NCI-H460 (cell line): ENCODE measurements at places on chromosomes 2 and 18. TPM values are rescaled to one million over a fixed set of nuclear protein-coding genes. Genes with fewer than 3 reads are reported as not detected.

The ITGB6 gene
- not detected in 2 replicates for total RNA-seq

The ALPI gene
- not detected in 2 replicates for total RNA-seq

The FAM110C gene
- 0.32 and 0.62 TPM in 2 replicates for total RNA-seq

The CD302 gene
- total RNA-seq: 1.6 and 2.0 TPM in 2 replicates

The EGR4 gene
- total RNA-seq: not detected in 2 replicates

The SERPINB4 gene
- total RNA-seq: not detected in 2 replicates

The IDH1 gene
- 867 and 937 TPM in 2 replicates for total RNA-seq

The FKBP7 gene
- 13.0 and 18.9 TPM in 2 replicates for total RNA-seq

The TNFAIP6 gene
- 0.10 TPM in 1 of 2 replicates, not detected in the other for total RNA-seq

The NETO1 gene
- not detected in 2 replicates for total RNA-seq

DNA sequence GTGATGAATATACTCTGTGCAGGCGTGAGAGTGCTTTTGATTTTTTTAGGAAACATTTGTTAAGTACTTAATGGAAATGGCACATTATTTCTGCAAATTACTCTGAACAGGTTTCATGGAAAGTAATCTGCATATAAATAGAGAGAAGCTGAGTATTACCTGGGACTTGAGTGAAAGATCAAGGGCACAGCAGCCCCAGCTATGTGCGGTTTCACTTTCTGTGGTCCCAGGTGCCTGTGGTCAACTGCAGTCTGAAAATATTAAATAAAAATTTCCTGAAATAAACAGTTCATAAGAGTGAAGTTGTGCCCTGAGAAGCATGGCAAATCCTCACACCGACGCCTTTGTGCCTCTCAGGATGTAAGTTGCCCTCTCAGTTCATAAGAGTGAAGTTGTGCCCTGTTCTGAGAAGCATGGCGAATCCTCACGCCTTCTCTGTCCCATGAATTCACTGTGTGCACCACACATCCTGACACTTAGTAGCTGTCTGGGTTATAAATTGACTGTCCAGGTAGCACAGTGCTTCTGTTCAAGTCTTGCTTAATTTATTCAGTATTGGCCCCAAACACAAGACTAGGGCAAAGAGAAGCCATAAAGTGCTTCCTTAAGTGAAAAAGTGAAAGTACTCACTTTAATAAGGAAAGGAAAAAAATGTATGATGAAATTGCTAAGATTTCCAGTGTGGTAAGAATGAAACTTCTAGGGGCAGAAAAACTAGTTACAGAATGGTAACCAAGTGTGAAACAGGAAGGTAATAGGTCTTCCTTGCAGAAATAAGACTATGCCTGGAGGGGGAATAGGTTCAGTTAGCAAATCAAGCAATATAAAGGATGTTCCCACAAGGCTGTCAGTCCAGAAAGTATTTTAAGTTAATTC is 4.3 kb upstream of the SNTG2 start:
- DNase-seq: no peak

DNA sequence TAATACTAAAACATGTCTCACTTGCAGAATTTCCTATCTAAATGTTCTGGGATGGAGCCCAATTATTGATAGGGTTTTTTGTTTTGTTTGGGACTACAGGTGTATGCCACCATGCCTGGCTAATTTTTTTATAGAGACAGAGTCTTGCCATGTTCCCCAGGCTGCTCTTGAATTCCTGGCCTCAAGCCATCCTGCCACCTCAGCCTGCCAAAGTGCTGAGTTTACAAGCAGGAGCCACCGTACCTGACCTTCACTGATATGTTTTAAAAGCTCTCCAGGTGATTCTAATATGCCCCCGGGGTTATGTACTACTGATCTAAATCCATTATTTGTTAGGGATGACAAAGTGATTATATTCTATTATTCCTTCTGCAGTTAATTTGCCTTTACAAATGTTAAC is 2.2 kb downstream of the ELAC1 start:
- no peak for DNase-seq

GRCh38 chr2:201888426-201888800 is 82.1 kb downstream of the CDK15 start:
- no peak for DNase-seq

DNA sequence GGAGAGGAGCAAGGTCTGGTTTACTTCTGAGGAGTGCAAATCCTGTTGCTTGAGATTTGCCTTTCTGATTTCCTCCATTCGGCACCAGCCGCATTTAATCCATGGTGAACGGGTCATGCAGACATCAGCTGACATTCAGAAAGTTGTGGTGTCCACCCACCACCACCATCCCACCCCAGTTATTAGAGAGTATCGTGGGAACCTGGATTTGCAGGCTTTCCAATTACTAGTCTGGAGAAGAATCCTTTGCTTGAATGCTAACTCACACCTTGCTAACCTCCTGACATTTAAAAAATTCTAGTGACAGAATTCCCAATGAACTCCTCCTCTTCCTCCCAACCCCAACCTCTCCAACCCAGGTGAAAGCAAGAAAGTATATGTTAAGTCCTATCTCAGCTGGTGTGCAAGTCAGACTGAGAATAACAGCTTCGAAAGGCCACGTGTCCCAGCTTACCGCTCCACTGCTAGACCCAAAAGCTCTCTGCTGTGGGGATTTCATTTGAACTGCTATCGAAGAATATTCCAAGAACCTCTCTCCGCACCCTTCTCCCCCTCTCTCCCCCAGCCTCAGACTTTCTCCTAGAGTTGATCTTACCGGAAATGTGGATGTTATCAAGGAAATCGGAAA is 17.7 kb downstream of the BCL11A start:
- DNase-seq: no peak

GRCh38 chr2:121746071-121746578 is 9.3 kb upstream of the TSN start:
- no peak for DNase-seq

GRCh38 chr2:101768556-101769220 is 71.2 kb downstream of the MAP4K4 start:
- no peak for DNase-seq

DNA sequence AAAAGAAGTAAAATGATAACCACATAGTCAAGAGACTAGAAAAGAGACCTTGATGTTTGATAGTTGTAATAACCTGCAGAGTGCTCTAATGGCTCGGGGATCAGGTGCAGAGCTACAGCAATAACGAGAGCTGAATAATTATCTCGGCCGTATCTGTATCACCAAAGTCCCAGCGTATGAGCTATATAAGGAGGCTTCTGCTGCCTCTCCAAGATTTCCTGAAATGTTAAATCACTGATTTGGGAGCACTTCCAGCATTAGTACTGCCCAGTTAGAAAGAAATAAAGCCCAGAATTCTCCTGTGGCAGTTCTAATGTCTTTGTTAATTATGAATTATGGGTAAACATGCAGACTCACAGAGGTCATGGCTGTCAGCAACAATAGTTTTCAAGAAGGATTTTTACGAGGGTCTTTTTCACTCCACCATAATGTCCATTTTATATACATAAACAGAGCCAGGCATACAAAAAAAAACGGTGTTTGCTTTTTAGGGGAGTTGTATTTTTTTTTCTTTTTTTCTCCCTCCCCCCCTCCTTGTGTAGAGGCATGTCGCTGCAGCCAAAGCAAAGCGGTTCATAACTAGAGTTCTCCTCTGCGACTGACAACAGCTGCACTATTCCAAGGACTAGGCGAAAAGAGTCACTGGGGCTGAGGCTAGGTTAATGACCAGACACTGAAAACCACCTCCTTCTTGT is 168.3 kb upstream of the VRK2 start:
- no peak for DNase-seq

GRCh38 chr2:44706681-44707553 is 234.6 kb upstream of the SIX3 start:
- no peak for DNase-seq

- DNase-seq: no peak
Measured at GRCh38 chr2:113996671-113997594, 107.0 kb downstream of the ACTR3 start.

GRCh38 chr18:54130177-54130576 is 94.3 kb downstream of the MBD2 start:
- no peak for DNase-seq

DNA sequence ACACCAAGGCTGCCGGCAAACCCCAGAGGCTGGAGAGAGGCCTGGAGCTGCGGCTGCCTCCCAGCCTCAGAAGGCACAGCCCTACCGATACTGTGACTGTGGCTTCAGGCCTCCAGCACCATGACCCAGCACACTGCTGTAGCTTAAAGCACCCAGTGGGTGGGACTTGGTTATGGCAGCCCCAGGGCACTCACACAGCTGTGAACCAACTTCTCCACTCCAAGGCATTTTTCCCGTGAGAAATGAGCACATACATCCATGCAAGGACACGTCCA is 199.5 kb downstream of the NDUFA10 start:
- DNase-seq: no peak

DNA sequence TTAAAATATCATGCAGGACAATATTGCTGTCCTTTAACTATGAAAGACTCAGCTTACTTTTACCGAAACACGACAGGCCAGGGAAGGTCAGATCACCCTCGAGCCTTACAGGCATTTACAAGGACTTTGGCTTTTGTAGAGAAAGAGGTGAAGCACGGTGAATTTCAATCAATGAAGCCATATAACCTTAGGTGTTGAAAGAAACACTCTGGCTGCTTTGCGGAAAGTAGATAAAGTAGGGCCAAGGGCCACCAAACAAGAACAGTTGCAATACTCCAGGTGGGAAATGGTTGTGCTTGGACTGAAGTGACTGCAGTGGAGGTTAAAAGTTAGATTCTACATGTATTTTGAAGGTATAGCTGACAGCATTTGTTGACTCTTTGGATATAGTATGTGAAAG is 80.5 kb downstream of the CERKL start:
- DNase-seq: no peak

GRCh38 chr18:32213693-32214092 is 23.9 kb downstream of the MEP1B start:
- no peak for DNase-seq

GRCh38 chr2:112572005-112572404 is 12.4 kb upstream of the CHCHD5 start:
- DNase-seq: no peak

- DNase-seq: no peak
Measured at GRCh38 chr2:216350214-216350791, 22.0 kb downstream of the MARCHF4 start.

DNA sequence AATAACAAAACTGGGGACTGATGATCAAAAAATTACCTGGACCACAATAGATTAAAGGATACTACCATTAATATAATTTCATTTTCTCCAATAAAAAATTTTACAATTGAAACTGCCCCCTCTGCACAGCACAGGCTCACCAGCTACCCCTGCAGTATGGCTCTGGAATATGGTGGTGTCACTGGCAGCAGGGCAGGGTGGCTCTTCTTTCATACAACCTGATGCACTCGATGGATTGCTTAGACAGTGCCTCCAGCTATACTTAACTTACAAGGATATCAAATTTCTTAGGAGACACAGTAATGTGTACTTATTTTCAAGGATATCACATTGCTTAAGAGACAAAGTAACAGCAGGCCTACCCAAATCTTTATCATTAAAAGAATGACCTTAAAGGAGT is 124.0 kb downstream of the PRELID3A start:
- DNase-seq: no peak

GRCh38 chr18:33751613-33752221 is 173.7 kb downstream of the ASXL3 start:
- DNase-seq: peak; percentile 9
